ENCODE measurements at places on chromosomes 2 and 18.

DNA sequence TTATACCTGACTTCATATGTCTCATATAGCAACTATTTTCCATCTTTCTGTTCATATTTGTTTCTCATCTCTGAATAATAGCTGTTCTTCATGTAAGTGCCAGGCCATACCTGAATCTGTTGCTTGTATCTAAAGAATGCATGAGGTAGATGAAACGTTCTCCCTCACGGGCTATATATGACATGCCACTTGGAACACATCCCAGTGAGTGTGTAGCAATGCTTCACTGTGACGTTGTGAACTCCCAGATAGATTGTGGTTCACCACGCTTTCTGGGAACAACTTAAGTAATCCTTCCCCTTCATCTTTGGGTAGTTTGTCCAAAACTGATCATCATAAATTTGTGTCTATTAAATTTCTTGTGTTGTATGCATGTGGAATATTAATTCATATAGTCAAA lies 60.1 kb downstream of the RDH14 start:
- DNase-seq, result no peak

GRCh38 chr2:202096736-202097135 lies 23.7 kb downstream of the KIAA2012 start:
- no peak for DNase-seq

DNA sequence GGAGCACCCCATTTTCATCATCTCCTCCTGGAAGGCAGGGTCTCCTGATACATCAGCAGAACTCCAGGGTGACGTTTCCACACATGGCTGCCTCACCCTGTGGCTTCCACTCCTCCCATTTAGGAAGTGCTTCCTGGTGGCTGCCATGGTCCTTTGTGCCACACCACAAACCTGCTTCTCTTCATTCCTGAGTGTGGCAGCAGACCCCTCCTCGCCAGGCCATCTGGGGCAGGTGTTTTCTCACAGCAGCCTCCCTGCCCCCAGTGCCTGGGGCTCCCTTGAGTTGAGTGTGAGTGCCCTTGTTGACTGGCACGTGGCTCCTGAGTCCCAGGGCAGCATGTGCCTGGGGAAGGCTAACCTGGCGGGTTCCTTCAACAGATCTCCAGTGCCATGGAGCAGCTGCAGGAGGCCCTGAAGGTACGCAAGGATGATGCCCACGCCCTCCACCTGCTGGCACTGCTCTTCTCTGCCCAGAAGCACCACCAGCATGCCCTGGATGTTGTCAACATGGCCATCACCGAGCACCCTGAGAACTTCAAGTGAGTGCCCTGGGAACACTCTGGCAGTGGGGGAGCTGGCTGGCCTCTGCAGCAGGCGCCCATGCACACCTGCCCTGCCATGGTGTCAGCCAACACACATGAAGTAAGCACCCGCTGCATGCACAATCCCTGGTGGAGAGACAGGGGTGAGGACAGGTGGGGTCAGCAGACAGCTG lies 113.4 kb upstream of the MCFD2 start:
- DNase-seq, result no peak

- no peak for DNase-seq
Measured at GRCh38 chr18:39313992-39314391, 1748.4 kb upstream of the CELF4 start.

- DNase-seq, result no peak
Measured at GRCh38 chr18:10860382-10860781, 289.0 kb downstream of the PIEZO2 start.

- DNase-seq, result no peak
Measured at GRCh38 chr2:119220720-119221301, 2.8 kb upstream of the STEAP3 start.

- no peak for DNase-seq
Measured at GRCh38 chr18:58355243-58355642, 273.6 kb downstream of the ALPK2 start.

GRCh38 chr2:96622544-96622943 lies 15.6 kb downstream of the KANSL3 start:
- no peak for DNase-seq

GRCh38 chr2:227132986-227133385 lies 31.0 kb downstream of the COL4A4 start:
- DNase-seq, result no peak

DNA sequence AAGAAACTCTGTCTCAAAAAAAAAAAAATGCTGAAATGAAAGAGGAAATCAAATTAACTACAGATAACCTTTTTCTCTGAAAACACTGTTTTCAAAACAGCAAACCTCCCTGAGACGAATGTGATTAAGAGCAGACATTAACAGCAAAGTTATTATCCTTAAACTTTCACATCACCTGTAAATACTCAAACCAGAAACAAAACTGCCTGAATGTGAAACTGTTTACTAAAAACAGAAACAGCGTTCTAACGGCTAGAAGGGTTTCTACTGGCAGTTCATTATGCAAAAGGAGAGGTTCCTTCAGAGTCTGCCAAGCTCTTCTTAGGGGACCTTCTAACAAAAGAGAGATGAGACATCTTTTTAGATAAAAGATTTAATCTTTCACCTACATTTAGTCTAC lies 45.9 kb downstream of the PNO1 start:
- no peak for DNase-seq

DNA sequence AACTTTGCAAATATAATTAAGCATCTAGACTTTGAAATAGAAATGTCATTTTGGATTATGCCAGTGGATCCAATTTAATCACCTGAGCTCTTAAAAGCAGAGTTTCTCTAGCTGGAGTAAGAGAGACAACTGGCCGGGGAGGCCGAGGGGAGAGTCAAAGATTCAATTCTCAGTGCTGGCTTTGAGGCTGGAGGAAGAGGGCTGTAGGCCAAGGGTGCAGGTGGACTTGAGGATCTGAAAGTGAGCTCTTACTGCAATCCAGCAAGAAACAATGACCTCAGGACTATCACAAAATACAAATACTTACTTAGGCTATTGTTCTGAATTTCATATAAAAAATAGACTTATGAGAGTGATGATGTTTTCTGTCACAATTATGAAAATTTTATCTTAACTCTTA lies 814.5 kb downstream of the CBLN2 start:
- no peak for DNase-seq

- no peak for DNase-seq
Measured at GRCh38 chr18:42611134-42611533, 504.4 kb downstream of the RIT2 start.

- no peak for DNase-seq
Measured at GRCh38 chr2:109347626-109348025, 218.6 kb downstream of the SH3RF3 start.

- no peak for DNase-seq
Measured at GRCh38 chr2:189543367-189543766, 37.2 kb downstream of the SLC40A1 start.

- DNase-seq, result no peak
Measured at GRCh38 chr18:37634516-37634915, 68.9 kb upstream of the CELF4 start.

DNA sequence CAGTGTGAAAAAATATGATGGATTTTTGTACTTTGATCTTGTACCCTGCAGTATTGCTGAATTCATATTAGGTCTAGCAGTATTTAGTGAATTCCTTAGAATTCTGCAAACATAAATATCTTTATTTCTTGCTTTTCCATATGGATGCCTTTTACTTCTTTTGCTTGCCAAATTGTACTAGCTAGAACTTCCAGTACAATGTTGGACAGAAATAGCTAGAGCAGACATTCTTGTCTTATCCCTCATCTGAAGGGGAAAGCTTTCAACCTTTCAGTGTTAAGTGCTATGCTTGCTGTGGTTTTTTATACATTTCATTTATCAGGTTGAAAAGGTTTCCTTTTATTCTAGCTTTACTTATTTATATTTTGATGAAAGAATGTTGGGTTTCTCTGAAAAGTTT lies 1321.9 kb upstream of the CHAC2 start:
- DNase-seq, result no peak

DNA sequence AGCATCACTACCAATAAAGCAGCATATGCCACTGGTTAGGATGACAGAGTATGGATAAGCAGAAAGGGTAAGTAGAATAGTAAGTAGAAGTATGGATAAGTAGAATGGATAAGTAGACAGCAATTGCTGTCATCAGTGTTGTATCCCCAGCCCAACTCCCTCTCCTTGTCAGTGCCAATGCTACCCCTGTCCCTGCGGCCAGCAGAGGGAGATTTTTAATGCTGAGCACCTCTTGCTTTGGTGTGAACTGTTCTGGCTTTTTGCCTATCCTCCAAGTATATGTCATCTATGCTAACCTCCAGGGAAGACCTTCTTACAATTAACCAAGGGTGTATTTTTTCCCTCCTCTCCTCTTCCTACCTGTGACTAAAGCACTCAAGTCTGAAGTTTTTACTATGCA lies 136.7 kb upstream of the SPHKAP start:
- no peak for DNase-seq

DNA sequence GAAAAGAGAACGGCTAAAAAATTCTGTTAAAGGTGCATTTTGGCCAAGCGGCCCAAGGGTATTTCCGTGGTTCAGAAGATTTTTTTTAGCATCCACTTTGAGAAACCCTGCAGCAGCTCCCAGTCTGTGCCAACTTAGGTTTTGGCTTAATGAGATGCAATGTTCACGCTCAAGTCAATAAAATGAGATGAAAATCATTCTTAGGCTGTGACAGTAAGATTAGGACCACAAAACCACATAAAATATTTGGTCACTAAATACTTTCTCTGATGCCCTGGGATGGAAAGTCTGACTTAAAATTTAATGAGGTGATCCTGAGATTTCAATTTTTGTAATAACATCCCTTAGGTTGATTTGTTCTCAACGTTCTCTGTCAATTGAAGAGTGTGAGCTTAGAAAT lies 74.2 kb upstream of the FHL2 start:
- no peak for DNase-seq

DNA sequence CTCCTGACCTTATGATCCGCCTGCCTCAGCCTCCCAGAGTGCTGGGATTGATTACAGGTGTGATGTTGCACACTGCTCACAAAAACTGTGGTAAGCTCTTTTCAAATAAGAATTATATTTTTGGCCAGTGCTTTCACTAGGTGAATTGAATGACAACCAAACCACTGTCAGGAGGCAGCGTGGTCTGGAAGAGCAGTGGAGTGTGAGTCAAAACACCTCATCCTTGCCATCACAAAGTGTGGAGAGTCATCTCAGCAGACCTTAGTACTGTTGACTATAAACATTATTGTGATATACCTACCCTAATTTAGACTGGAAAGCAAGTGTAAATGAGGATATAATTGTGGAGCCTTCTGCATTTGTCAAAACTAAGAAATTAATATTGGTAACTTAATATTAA lies 61.3 kb downstream of the UBE2E3 start:
- no peak for DNase-seq

- peak; percentile 77 for DNase-seq
Measured at GRCh38 chr2:64330281-64331113, 123.5 kb upstream of the LGALSL start.

DNA sequence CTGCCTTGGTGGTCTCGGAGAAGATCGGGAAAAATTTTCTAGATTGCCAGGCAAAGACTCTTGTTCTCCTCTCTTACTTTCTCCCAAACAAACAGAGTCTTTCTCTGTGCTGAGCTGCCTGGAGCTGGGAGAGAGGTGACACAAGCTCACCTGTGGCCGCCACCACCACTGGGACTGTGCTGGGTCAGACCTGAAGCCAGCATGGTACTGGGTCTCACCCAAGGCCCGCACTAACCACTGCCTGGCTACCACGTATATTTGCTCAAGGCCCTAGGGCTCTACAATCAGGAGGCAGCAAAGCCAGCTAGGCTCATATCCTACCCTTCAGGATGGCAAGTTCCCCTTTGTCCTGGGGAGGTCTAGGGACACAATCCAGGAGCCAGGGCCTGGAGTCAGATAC lies 312.2 kb downstream of the DLGAP1 start:
- no peak for DNase-seq

DNA sequence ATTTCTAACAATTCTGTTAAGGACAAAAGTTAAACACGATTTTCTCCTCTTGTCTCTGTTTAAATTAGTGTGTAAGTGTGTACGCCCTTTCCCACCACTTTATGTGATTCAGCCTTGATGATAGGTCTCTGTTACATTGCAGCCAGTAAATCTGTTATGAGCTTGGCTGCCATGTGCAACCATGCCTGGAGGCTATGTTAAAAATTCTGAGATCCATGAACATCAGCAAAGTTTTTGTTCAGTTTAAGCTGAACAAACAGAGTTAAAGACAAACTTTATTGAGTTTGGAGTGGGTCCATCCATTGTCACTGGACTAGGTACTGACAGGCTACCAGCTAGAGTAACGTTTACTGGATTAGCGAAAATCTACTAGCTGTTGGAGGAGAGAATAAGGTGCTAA lies 110.4 kb downstream of the NCKAP5 start:
- no peak for DNase-seq

- no peak for DNase-seq
Measured at GRCh38 chr2:219282943-219283581, 3.9 kb downstream of the DNAJB2 start.

- DNase-seq, result no peak
Measured at GRCh38 chr2:240134466-240134865, 1.6 kb downstream of the COPS9 start.

GRCh38 chr2:149204686-149205085 lies 125.7 kb upstream of the LYPD6 start:
- DNase-seq, result no peak

- no peak for DNase-seq
Measured at GRCh38 chr18:70321616-70322015, 32.8 kb downstream of the SOCS6 start.

DNA sequence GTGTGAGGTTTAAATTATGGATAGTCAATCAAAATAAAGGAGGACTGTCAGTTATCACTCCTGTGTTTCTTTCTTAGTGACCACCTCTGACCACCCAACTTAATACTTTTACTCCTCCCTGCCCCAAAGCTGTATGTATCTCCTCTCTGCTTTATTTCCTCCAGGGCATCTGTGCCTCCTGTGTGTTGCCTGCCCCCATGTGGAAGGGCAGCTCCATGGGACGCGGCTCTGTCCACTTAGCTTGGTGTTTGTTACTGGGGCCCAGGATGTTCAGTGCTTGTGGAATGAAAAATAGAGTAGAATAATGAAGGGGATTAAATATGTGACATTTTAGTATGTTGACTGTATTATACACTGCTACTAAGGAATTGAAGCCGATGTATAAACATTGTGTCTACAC lies 9.8 kb downstream of the ACP1 start:
- DNase-seq, result no peak

GRCh38 chr18:59268721-59269562 lies 4.3 kb downstream of the RAX start:
- peak; percentile 19 for DNase-seq

DNA sequence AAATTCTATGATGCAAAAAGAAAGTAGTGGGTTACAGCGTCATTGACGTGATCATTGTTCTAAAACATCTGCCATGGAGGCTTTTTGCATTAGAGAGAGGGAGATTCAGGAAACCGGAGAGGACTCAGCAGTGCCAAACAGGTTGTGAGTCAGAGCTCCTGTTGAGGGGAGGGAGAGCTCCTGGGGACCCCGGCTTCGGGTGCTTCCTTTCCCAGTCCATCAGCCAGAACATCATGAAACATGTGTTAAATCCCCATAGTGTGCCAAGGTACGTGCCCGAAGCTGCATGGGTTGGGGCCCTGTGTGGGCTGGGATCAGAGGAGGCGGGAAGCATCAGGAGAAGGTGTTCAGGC lies 791 bp upstream of the CYRIA start:
- no peak for DNase-seq

DNA sequence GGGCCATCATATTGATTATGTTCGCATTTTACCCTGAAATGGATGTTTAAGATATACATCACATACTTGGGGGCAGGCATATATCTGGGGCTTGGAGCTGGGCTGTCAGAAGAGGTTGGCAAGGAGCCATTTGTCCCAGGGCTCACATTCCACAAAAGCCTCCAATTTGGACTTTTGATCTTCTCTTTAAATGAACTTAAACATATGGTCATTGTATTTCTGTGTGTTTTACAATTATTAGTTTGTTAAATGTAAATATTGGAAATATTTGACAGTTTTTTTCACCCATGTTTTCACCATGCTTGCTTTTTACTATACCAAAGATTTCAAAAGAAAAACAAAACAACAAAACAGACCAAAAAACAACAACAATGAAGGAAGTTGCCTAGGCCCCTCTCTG lies 165.8 kb upstream of the MEIS1 start:
- DNase-seq, result no peak

Data from activated CD4-positive, alpha-beta T cell treated with anti-CD3 and anti-CD28 coated beads for 24 hours (primary cell).